Left kidney (tissue), 8 donors: ENCODE measurements at places on chromosomes 7 and 10.

- DNase-seq = peak; percentile 64
Observed at GRCh38 chr7:4842319-4843064, 19.3 kb downstream of the PAPOLB start.

- DNase-seq = no peak
Observed at GRCh38 chr10:85874208-85874607, 492.4 kb downstream of the GRID1 start.

DNA sequence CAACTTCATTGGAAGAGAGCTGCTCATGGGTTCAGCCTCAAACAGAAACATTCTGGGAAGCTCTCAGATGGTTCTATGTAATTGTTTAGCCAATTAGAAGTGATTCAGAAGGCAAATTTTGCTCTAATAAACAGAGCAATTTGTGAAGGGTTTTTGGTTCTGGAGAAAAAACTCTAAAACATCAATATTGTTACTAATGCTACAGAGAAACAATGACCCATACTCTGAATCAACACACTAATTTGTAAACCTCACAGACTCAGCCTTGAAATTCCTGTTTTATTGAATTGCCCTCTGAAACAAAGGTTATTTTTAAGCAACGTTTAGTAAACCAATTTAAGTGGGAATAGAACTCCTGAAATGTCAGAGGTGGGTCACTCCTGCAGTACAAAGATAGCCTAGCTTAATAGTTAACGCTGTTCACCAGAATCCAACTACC, 171.6 kb upstream of the SVIL start:
- no peak for DNase-seq

GRCh38 chr7:30164567-30164966, 29.8 kb downstream of the MTURN start:
- DNase-seq = peak; percentile 65

GRCh38 chr10:99292159-99292558, 37.0 kb upstream of the CNNM1 start:
- DNase-seq = no peak

DNA sequence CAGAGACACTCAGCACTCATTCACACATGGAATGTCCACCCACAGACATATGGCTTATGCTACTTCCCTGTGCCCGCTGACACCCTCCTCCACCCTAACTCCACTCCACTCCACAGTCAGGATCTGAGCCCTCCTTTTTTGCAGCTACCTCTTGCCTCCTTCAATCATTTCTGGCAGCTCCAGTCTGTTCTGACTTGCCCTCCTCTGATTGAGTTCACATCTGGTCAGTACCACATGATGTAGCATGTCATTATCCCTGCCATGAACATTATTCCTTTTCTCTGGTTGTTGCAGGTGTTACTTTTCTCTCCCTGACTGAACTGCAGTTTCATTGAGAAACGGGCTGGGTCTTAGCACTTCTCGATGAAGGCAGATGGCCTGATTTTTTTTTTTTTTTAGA, 130.1 kb upstream of the EGR2 start:
- no peak for DNase-seq

GRCh38 chr7:4727914-4728705, 46.0 kb downstream of the FOXK1 start:
- no peak for DNase-seq

DNA sequence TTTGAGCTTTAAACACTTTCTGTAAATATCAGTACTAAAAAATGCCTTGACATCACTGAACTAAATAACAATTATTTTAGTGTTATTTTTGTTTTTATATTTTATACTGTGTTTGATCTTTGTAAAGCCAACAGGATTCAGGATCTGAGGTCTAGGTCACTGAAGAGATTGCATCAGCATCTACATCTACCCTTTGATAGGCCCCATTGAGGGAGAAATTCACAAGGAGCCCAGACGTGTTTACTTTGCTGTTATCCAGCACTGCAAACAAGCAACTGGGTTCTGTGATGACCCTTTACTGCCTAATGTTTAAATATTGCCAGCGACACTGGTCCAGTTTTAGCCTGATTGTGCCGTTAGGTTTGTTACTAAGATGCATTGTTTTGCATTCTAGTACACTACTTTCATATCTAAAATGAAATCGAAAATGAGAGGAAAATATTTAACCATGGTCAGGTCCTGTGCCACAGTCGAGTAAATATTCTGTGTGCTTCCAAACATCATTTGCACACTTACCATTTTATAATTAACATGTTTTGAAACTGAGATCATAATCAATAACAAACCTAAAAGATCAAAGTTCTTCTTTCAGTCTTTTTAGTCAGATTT, 48.7 kb downstream of the SP8 start:
- no peak for DNase-seq

DNA sequence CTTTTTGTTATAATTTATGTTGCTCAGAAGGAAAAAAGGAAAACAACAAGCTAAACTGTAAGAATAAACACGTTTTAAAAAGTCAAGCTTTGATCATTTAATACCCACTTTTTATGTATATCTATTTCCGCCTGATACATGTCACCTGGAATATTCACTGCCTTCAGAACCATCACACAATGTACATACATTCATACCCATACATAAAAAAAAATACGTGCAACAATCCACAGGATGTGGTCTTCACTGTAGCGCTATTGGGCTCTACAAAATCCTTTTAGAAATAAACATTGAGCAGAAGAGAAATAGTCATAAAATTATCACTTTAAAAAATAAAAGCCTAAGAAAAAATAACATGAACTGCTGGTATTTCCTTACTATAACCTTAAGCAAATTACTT, 1078.9 kb upstream of the LRRTM3 start:
- DNase-seq = no peak

DNA sequence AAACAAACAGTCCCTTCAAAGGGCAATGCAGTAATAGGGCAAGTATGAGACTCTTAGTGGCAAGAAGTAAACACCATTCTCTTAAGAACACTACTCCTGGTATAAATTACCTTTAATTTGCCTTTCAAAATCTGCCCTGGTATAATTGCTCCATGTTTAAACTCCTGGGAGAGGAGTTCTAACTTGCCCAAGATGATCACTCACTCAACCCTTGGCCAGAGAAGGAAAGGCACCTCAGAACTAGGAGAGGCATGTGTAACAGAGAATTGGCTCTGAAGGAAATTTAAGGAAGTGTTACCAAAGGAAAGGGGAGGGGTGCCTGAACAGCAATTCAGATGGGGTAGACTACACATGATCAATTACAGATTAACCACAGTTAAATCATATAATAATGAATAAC, 1173.6 kb upstream of the SORCS1 start:
- DNase-seq = no peak

GRCh38 chr7:95201727-95202126, 122.6 kb downstream of the PON1 start:
- DNase-seq = no peak

- no peak for DNase-seq
Observed at GRCh38 chr7:126667742-126668366, 584.9 kb downstream of the GRM8 start.

DNA sequence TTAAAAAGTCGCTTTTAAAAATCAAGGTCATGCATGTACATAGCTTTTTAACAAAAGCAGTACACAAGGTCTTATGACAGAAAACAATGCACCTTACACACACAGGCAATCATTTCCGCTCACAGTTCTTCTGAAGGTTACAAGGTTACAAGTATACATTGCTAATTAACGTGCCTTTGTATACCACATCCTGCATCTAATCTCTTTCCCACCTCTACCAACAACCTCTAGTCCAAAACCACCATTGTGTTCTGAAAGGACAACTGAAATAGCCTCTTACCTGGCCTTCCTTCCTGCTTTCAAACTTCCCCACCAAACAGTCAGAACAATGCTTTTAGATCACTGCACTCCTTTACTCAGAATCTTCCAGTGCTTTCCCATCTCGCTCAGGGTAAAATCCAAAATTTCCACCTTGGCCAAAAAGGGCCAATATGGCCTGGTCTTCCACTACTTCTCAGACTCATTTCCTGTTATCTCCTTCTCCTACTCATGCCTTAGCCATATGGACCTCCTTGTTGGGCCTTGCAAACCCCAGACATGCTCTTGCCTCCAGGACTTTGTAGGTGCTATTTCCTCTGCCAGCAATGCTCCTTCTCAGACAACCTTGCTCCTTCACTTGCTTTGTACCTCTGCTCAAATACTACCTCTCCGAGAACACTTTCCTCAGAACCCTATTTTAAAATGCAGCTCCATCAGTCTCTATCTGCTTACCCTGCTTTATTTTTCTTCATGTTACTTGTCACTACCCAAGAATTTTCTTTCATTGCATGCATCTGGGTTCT, 205.4 kb downstream of the DNAJC1 start:
- no peak for DNase-seq

DNA sequence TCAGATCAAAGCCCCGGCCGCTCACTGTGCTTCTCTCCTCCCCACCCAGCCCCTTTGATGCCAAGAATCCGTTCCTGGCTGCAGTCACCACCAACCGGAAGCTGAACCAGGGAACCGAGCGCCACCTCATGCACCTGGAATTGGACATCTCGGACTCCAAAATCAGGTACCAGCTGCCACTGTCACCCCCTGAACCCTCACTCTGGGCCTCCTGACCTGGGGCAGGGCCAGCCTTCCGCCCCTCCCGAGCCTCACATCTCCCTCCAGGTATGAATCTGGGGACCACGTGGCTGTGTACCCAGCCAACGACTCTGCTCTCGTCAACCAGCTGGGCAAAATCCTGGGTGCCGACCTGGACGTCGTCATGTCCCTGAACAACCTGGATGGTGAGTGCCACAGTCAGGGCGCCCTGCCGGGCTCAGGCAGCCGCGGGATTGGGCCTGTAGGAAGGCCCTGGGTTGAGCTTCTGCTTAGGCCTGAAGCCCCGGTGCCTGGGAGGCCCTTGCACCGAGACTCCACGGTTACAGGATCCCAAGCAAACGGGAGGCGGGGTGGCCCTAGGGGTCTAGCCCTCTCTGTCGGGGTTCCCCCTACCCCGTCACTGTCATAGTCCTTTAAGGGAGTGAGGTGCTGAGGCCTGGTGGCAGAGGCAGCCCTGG, 10.8 kb downstream of the TMEM120A start:
- no peak for DNase-seq

- DNase-seq = no peak
Observed at GRCh38 chr10:119049777-119050176, 20.3 kb downstream of the NANOS1 start.

DNA sequence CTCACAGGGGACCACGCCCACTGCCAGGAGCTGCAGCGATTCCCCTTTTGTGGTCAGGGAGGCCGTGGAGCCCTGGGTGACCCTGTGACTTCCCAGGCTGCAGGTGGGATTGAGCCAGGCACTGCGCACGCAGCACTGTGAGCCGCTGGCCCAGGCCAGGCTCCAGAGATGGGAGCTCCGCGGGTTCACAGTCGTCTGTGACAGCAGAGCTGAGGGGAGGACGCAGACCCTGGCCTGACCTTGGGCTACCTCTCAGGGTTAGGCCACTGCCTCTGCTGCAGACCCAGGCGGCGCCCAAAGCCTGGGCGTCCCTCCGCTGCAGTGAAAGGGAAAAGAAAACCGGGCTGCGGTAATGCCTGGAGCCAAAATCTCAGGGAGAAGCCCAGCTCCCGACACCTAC, 107.5 kb upstream of the GPR26 start:
- no peak for DNase-seq

- no peak for DNase-seq
Observed at GRCh38 chr10:88755753-88756152, 4.1 kb upstream of the LIPN start.

GRCh38 chr7:47335557-47336471, 246.1 kb downstream of the TNS3 start:
- DNase-seq = no peak

DNA sequence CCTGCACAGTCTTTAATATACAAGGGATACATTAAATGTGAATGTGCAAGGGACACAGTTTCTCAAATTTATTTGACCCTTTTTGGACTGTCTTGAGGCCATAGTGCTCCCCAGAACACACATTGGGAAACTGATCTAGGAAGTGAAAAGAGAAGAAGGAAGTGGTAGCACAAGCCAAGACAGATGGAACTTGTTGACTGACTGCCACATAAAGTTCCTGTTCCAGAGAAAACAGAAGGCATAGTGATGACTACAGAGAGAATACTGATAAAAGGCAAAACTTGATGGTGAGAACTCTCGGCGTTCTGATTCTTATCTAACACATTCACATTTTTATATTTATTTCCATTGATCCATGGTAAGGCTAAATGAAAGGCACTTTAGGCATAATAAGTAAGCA, 1216.4 kb downstream of the CNTNAP2 start:
- no peak for DNase-seq

GRCh38 chr7:50189371-50189770, 96.3 kb upstream of the ZPBP start:
- DNase-seq = no peak

GRCh38 chr7:24778543-24779282, 21.4 kb upstream of the GSDME start:
- no peak for DNase-seq

- DNase-seq = no peak
Observed at GRCh38 chr10:128429835-128430513, 303.8 kb upstream of the MKI67 start.

DNA sequence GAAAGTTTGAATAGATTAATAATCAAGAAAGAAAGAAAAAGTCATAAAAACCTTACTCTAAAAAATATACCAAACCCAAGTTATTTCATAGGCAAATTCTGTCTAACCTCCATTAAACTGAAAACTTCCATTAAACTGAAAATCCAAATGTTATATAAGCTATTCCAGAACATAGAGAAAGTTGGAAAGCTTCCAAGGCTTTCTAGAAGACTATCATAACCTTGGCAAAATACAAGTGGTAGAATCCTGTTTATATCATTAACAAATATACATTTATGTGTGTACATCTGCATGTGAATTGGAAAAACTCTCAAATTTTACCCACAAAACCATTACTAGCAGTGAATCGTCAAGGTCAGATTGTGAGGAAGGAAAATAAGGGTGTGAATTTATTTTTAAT, 23.9 kb downstream of the TEX36 start:
- no peak for DNase-seq

GRCh38 chr7:89943525-89944050, 210.7 kb upstream of the STEAP1 start:
- no peak for DNase-seq

- DNase-seq = no peak
Observed at GRCh38 chr7:133255486-133255885, 2.6 kb downstream of the EXOC4 start.

DNA sequence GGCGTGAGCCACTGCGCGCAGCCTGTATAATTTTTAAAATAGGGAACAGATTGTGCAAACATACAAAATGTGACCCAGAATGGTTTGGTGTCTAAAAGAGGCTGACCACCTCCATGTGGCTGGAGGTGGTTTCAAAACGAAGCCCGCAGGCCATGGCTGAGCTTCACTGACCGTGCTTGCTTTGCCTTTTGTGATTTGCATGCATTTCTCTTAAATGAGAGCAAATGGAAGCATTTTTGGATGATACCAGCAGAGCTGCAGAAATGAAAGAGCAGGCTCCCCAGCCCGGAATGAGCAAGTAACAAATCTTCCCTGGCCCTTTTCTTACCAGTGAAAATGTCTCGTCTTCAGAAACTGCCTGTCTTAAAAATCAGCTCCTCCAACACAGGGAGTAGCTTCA, 239.9 kb downstream of the CAMK1D start:
- no peak for DNase-seq
